ENCODE measurements at places on chromosomes 2 and 18.

DNA sequence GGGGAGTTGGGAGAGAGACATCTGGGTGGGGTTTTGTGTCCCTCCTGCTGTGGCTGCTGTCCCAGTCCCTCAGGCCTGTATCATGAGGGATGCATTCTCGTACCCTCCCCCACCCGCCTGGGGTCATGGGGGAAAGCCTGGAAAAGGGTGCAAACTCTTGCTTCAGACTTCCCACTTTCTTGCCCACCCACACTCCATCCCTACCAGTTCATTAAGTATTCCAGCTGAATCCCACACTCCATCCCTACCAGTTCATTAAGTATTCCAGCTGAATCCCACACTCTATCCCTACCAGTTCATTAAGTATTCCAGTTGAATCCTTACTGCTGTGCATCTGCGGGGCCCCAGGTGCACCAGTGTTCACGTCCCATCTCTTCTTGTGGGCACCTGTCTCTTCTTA lies 116.3 kb downstream of the ACAA2 start:
- DNase-seq, result no peak

GRCh38 chr2:76323381-76323780 lies 612.7 kb upstream of the GCFC2 start:
- DNase-seq, result no peak

- peak; percentile 14 for DNase-seq
Measured at GRCh38 chr18:71784777-71785176, 759.4 kb downstream of the CBLN2 start.

GRCh38 chr2:164840930-164841718 lies 499 bp downstream of the COBLL1 start:
- peak; percentile 65 for DNase-seq

DNA sequence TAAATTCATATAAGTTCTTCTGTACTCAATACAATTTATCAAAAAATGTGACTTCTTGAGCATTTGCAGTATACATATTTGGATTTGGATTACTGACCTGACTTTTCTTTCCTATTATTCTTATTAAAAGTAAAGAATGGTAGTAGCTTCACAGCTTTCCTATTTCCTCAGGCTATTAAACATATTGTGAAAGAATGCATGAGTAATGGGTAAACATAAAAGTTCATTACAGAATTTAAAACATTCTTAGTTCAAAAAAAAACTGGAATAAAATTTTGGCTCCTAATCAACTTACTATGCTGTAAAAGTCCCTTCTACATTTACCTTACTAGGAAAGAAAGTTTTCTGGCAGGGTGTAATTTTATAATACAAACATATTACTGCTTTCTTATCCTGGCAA lies 27.3 kb upstream of the C2orf66 start:
- DNase-seq, result no peak

GRCh38 chr2:240425236-240425615 lies 10.2 kb upstream of the GPC1 start:
- no peak for DNase-seq

DNA sequence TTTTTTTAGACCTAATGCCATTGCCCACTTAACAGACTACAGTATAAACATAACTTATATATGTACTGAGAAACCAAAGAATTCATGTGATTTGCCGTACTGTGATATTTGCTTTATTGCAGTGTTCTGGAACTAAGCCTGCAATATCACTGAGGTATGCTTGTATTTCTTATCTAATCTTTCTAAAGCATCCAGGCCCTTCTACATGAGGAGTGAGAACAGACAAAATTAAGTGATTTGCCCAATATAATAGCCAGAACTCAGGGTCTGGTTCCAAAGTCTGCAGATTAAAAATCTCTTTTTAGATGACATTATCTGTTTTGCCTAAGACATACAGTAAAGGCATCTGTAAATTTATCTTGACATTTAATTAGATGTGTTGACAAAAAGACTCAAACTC lies 41.9 kb downstream of the BMPR2 start:
- DNase-seq, result no peak

DNA sequence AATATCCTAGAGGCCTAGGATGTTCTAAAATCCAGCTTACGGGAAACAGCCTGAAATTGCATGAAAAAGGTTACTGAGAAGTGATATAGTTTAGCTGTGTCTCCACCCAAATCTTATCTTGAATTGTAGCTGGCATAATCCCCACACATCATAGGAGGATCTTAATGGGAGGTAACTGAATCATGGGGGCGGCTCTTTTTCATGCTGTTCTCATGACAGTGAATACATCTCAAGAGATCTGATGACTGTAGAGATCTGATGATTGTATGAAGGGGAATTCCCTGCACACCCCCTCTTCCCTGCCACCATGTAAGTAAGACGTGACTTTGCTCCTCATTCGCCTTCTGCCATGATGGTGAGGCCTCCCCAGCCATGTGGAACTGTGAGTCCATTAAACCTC lies 385.6 kb upstream of the ID2 start:
- no peak for DNase-seq

DNA sequence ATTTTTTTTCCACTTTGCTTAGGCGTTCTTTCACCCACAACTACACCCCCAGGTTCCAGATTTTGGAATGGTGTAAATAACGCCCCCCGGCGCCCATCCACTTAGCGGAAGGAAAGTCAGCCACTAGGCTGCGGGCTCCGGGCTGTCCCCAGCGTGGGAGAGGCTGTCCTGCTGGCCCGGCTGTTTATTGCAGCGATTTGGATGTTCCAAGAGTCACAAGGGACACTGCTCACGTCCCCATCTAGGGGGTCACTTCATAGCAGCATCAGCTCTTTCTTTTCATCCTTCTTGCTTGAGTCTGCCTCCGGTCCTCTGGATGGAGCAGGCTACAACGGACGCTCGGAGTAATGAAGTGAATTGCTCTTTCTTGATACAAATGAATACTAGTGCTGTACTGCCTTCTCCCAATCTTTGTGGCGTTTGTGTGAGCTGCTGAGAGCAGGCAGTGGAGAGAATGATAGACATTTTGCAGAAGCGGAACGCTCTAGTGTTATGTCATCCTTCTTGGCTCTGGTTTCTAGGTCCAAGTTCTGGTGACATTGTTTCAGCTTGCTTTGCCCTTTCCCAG lies 50.7 kb upstream of the PAIP2B start:
- peak; percentile 77 for DNase-seq

GRCh38 chr2:226799211-226799975 lies at the start of gene IRS1:
TSS of gene IRS1 (minus strand) at chr2:226799820. CDS start at chr2:226798738, 1,082 bp downstream.
- peak; percentile 4 for DNase-seq

DNA sequence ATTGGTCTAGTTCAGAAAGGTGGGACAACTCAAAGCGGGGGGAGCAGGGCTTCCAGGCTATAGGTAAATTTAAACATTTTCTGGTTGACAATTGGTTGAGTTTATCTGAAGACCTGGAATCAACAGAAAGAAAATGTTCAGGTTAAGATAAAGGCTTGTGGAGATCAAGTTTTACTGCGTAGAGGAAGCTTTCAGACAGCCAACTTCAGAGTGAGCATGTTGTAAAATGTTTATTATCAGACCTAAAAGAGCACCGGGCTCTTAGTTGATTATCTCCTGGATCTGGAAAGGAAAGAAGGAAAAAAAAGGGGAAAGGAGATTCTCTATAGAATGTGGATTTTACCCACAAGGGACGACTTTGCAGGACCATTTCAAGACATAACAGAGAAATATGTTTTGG lies 227.0 kb upstream of the SH3BP4 start:
- no peak for DNase-seq

DNA sequence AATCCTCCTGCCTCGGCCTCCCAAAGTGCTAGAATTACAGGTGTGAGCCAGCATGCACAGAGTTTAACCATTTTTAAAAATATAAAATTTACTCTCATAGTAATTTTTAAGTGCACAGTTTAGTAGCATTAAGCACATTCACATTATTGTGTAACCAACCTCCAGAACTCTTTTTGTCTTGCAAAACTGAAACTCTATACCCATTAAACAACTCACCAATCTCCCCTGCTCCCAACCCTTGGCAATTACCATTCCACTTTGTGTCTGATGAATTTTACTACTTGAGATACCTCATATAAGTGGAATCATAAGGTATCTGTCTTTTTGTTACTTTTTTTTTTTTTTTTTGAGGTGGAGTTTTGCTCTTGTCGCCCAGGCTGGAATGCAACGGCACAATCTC lies 112.5 kb downstream of the BMPR2 start:
- no peak for DNase-seq

- no peak for DNase-seq
Measured at GRCh38 chr18:41378598-41378997, 576.4 kb upstream of the PIK3C3 start.

DNA sequence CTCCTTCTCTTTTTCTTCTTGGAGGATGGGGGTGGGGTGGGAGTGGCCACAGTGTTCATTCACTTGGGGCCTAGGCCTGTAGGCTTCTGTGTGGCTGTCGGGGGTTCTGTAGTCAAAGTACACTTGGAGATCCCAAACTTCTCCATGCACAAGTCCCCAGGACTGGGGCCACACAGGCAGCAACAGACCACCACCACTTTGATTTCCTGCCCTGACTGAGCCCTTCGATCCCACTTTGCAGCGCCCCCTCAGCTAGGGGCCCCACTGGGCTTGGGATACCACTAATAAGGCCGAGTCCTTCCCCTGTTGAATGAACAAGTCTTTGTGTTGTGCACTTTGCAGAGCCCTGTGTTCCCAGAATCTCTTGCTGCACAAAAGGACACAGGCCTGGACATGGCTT lies 5.5 kb upstream of the TEX51 start:
- DNase-seq, result no peak

GRCh38 chr2:7930800-7931635 lies 750.8 kb upstream of the ID2 start:
- no peak for DNase-seq

DNA sequence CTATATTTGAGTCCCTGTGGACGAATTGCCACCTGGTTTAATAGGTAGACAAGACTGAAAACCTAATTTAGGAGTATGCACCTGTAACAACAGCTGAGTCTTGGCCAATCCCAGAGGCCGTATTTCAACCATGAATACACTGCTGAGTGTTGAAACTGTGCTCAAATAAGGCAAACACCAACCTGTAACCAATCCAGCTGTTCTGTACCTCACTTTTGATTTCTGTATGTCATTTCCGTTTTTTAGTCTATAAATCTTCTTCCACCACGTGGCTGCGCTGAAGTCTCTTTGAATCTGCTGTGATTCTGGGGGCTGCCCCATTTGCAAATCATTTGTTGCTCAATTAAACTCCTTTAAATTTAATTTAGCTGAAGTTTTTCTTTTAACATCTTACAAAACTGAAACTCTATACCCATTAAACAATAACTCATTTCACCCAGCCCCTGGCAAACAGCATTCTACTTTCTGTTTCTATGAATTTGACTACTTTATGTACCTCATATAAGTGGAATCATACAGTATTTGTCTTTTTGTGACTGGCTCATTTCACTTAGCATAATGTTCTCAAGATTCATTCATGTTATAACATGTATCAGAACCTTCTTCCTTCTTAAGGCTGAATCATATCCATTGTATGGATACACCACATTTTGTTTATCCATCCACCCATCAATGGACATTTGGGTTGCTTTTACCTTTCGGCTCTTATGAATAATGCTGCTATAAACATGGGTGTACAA lies 7.5 kb upstream of the YPEL5 start:
- no peak for DNase-seq

- peak; percentile 92 for DNase-seq
Measured at GRCh38 chr2:152200565-152201465, 25.3 kb upstream of the STAM2 start.

GRCh38 chr2:221677688-221678087 lies 105.6 kb upstream of the EPHA4 start:
- DNase-seq, result no peak

- no peak for DNase-seq
Measured at GRCh38 chr2:75454241-75454620, 106.5 kb downstream of the EVA1A start.

- peak; percentile 42 for DNase-seq
Measured at GRCh38 chr2:28606986-28607441, 111.2 kb downstream of the PLB1 start.

DNA sequence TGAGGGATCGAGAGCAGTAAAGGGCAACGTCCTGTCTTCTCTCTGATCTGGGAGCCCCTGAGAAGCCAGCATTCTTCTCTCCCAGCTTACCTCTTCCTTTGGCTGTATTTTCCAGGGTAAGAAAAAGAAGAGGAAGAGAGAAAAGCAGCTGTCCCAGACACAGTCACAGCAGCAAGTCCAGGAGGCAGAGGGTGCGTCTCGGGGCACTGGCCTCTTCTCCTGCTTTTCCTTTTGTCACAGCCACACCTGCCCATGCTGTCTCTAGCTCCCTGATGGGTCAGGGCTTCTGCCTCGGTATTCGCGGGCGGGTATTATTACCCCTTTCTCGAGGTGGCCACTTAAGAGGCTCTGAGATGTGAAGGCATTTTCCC lies 20.3 kb downstream of the TGOLN2 start:
- DNase-seq, result no peak

GRCh38 chr2:88350331-88351248 lies 101.9 kb downstream of the FOXI3 start:
- DNase-seq, result no peak

DNA sequence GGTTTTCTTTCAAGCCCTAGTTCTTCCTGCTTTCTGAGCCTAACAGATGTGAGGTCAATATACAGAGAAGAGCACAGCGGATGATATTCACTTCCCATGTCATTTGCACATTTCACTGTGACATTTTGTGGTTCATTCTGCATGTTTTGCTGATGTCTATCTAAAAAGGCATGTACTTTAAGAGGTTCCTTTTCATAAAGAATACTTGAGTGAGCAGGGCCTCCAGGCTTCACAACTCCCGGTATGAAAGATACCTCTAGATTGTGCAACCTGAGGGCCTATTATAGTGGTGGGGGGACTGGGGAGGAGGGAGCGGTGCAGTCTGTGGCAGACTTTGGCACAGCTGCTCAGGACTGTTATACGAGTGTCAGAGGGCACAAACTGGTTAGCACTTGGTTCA lies 54.6 kb downstream of the CPO start:
- no peak for DNase-seq

- no peak for DNase-seq
Measured at GRCh38 chr18:77547757-77548156, 298.1 kb downstream of the GALR1 start.

DNA sequence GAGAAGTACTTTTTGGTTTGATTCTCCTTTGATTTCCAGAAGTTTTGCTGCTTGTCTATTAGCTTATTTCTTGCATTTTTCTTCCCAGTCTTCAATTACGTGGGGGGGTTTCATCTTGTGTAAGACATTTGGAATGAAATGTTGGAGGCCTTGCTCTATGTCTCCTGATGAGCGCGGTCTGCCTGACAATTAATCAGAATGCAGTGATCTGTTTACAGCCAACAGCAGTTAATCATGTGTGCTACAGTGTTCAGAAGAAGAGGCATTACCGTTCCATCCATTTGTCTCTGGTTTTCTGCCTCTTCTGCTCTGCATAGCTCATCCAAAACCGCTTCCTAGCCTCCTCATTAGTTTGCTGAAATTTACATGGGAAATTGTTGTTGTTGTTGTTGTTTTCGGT lies 134.4 kb upstream of the ST6GAL2 start:
- no peak for DNase-seq

DNA sequence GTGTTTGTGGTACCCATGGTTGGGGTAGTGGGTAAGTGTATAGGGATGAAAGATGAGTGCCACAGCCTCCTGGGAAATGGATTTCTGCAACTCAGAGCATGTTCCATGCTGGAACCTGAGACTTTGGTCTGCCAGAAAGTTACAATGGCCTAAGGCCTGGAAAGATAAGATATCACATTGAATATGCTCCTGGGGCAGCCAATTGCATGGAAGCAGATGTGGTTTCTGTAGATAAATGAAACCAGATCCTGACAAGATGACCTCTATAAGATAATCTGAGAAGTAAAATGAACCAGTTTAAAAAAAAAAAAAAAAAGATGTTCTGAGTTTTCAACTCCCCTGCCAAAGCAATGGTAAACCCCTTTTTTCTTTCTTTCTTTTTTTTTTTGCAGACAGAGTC lies 91.4 kb upstream of the NCK2 start:
- no peak for DNase-seq

Measured in Kasumi-1 (cell line).